Mesenteric fat pad (tissue), 1 donor: ENCODE measurements at places on chromosomes 2 and 18.

DNA sequence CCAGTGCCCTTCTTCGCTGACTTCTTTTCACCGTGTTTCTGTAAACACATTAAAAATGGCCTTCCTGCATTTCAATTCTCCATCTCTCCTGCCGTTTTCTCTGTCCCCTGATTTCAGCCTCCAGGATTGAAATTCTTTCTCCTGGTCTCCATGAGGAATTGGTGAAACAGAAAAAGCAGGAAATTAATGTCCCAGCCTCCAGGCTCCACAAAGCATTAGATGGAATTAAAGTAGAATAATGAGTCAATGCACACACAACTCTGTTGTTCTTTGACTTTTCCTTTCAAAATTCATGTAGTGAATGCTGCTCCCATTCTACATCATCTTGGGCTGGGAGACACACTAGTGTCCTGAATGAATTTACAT is 209.5 kb downstream of the KLHL29 start:
- no peak for DNase-seq

DNA sequence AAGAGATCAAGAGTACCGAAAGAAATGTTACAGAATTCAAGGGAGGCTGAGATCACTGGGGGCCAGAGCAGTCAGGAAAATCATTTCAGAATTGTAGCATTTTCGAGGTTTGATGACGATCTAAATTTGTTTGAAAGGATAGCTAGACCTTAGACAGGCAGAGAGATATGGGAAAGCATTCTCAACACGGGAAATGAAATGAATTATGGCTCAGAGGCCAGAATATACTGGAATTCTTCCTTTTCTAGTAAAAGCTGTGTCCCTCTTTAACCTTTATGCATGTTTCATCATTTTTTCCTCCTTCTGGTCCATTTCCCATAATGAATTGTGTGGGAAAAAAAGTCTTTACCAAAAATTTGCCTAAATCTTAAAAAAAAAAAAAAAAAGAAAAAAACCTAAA is 78.8 kb downstream of the NABP1 start:
- no peak for DNase-seq

- no peak for DNase-seq
These were observed 348.2 kb downstream of the MYCN start for GRCh38 chr2:16288371-16289112.

DNA sequence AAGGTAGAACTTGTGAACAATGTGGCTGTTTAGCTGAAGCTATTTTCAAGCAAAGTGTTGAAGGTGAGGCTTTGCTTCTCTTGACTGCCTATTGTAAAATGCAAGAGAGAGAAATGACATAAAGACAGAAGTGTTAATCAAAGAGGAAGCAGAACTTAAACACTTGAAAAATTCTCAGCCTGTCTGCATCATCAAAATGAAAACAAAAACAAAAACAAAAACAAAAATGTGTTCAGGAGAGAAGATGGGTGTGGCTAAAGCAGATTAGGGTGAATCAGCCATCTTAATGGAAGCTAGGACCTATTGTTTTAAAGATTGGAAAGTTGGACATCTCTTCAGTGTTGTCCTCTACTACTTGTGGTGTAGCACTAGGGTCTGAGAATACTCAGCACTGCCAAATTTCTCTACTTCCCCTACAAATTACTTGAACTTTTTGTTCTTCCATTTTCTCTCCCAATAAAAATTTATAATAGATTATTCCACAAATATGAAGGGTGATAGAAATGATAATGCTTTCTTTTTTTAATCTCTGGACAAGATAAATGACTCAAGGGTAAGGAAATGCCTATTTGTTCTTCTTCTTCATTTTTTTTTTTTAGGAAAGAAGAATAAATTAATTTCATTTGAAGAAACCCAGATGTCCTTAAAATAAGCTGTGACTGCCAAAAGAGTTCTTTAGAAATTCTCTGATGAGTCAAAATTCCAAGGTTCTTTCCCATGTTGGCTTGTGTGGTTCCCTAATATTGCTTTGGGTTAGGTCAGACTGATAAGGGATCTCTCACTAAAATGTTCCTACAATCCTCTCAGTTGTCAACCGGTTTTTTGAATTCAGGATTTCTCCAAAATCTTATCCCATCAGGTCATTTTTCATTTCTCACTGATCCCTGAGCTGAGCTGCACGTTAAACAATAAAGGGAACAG is 571.2 kb upstream of the ZEB2 start:
- DNase-seq: no peak

DNA sequence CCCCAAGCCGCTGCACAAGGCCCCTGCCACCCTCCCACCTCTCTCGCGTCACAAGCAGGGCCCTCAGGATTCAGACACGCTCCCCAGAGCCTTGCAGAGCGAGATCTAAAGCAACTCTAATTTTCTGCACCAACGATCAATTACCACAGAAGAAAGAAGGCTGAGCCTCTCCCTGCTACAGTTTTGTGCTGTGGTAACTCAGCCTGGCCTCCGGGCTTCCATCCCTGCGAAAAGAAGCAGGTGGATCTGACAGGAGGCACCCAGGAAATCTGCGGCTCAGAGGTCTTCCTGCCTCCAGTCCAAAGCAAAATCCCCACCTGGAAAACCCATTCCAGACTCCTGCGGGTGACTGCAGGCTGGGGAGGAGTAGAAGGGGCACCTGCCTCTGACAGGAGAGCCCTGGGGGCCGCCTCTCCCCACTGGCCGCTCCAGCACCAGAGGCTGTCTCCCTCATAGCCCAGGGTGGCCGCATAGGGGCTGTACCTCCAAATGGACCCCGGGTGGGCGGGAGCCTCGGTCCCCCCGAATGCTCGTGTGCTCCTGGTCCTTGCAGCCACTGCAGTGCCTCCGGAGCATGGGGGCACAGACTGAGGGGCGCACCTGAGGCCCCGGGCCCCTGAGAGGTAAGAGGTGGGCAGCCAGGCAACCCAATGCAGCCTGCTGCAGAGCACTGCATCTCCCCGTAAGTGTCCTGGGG is 31.0 kb downstream of the PXDN start:
- DNase-seq: no peak

DNA sequence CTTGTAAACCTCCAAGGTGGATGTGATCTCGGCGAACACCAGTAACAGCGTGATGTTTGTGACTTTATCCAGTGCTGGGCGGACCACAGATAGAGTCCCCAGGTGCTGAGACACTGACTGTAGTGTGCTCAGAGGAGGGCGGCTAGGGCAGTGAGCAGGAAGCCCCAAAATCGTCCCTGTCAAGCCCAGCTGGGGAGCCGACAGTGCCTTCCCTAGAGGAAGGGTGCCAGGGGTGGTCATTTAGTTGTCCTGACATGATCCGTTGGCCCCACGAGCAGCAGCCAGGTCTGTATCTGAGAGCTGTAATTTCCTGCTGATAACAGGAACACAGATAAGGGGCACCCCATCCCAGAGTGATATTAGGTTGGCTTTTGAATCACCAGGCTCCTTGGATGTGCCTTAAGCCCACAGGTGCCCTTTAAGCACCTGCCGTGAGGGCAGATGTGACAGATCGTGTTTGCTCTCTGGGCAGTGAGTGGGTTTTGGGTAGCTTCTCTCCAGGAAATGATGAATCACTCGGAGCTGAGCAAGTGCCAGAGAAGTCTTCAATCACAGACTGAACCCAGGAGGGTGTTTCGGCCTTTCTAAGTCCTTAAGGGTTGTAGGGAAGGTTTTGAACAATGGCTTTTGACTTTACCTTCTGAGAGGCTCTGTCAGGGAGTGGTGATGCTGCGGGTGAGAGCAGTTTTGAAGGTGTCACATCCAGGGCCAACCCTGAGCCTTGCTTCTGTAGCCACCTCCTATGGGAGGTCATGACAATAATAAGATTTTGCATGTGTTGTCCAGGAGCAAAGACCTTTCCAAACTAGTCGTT is 7.7 kb downstream of the LPIN1 start:
- no peak for DNase-seq

DNA sequence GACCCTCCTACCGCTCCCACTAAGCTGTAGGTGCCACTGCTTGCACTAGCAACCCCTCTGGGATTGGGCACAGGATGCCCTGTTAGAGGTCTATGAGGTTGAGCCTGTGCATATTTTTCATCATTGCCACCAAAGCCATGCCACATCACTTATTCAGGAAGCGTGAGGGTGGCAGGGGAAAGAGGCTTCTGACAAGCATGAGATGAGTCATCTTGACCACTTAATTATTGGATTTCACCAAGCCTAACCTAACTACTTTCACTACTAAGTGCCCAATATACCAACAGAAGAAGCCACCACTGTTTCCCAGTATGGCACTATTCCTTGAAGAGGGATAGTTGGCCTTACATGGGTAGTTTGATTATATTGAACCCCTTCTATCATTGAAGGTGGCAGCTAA is 181.3 kb upstream of the EPHA4 start:
- DNase-seq: no peak

DNA sequence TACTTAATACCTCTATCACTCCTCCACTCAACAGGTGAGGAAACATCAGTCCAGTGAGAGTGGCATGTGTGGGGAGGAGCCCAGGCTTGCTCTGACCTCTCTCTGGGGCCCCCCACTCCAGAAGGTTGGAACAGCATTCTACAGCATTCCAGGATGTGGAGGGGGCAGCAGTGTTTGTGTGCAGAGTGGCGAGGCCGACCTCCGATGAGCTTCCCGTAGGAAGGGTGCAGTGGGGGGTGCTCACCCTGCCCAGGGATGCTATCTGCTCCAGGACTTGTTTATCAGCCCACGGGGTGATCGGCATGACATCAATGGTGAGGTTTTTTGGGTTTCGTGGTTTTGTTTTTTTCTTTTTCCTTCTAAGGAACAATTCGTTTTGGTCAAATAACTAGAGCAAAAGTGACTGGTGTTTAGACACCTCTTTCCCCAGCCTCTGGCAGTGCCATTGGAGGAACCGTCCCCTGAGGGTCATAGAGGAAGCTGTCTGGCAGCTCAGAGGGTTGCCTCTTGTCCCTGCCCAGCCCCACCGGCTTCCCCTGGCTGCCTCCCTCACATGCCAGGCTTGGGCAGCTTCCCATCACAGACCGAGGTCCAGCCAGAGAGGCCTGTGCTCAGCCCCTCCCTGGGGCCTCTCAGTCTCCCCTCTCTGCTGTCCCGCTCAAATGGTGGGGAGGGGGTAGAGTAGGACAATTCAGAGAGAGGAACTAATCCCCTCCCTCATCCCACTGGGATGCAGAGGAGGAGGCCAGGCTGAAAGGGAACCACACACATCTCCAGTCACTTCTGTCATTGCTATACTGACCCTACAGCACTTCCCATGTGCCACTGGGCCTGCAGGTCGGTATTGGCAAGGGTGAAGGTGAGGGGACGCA is 96.5 kb downstream of the ZFP36L2 start:
- no peak for DNase-seq

- peak; percentile 65 for DNase-seq
These were observed 13.7 kb downstream of the NGEF start for GRCh38 chr2:232999354-232999753.

DNA sequence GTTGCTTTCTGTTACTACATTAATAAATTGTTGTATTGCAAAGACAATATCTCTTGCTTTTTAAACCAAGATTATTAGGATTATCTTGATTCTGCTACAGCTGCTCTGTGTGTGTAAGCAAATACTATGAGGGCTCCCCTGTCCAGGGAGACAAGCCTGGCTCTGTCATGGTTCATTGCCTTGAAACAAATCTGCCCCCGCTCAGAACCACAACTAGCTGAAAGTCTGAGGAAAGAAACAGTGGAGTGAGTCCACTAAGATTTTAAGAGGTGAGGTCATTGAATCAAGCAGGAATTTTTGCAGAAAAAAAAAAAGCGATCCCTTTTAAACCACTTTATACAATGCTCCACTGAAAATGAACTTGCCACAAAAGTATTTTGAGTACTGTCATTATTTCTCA is 30.8 kb upstream of the LRRTM4 start:
- no peak for DNase-seq

DNA sequence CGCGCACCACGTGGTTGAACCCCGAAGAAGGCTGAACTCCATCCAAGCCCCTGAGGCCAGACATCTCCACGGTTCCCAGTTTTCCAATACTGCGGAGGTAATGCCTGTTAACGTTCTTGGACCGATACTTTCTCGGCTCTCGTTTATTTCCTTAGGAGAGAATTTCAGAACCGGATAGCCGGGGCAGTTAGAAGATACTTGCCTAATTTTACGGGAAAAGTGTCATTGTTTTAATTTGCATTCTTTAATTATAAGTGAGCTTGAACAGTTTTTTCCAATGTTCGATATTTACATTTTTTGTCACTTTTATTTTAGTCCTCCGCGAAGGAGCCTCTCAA is 10.2 kb upstream of the KCNG2 start:
- no peak for DNase-seq

- no peak for DNase-seq
These were observed 47.7 kb upstream of the GBX2 start for GRCh38 chr2:236215761-236216333.

DNA sequence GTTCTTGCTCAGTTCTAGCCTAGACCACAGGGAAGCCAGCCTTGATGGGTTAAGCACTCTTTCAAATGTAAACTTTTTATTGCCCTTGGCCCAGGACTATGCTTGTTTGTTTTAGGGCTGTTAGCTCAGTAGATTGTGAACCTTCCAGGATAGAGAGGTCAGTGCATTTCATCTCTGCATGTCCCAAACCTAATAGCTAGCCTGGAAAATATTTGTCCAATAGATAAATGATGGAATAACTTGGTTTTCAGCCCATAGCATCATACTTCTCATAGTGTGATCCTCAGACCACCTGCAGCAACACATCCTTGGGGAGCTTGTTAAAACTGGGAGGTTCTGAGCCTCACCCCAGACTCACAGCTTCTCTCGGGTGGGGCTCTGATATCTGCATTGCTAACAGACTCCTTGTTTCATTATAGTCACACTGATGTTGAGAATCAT is 59.8 kb downstream of the TRIB2 start:
- DNase-seq: no peak

DNA sequence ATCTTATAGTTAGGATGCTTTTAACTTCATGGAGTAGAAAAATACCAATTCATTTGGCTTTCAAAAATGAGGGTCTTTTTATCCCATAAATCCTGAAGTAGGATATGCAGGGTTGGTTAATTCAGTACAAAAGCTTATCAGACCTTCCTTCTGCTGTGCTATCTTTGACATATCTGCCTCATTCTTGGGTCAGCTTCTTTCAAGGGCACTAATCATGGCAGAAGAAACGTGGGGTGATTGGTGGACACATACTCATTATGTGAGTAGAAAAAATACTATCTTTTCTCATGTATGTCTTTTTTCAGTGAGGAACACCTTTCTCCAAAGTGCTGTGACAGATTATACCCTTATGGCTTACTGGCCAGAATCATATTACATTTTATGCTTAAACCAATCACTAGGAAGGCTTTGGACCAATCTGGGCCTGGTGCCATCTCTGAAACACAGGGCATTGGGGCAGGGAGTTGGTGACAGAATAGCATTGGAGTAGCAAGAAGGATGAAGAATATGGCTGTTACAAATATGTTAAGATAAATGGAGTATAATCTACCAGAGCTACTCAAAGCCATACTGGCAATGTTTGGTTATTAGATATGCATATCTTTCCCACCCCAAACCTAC is 10.1 kb downstream of the UGP2 start:
- DNase-seq: no peak

- DNase-seq: no peak
These were observed 5.4 kb downstream of the MRO start for GRCh38 chr18:50814395-50814794.
